ENCODE measurements at places on chromosomes 13 and 19.

- DNase-seq = no peak
Observed at GRCh38 chr19:5891572-5891937, 12.0 kb downstream of the NDUFA11 start.

DNA sequence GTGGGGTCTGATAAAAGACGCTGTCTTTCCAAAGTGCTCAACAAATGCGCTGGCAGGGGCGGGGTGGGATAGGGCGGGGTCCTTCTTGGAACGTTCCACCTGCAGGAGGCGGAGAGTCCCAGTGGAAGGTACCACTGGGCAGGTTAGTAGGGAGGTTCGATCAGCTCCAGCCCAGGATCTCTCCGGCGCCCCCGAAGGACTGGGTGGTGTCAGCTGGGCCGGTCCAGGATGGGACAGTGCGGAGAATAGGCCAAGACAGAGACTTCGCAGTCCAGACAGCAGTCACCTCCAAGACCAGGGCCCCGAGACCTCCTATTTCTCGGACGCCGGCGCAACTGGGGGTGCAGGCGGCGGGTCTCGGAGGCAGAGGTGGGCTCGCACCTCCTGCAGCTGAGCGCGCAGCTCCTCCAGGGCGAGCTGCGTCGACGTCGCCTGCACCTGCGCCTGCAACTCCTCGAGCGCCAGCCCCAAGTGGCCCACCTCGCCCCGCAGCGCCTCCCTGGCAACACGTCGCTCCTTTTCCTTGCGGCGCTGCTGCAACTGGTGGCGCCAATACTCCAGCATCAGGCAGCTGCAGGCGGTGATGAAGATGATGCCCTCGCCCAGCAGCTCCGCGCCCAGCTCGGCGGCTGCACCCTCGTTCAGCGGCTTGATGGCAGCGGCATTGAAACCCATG, 21.6 kb downstream of the VASP start:
- no peak for DNase-seq

- DNase-seq = no peak
Observed at GRCh38 chr13:64314331-64314730, 2898.7 kb upstream of the PCDH20 start.

GRCh38 chr19:45972947-45973540, 621 bp downstream of the NOVA2 start:
- no peak for DNase-seq

DNA sequence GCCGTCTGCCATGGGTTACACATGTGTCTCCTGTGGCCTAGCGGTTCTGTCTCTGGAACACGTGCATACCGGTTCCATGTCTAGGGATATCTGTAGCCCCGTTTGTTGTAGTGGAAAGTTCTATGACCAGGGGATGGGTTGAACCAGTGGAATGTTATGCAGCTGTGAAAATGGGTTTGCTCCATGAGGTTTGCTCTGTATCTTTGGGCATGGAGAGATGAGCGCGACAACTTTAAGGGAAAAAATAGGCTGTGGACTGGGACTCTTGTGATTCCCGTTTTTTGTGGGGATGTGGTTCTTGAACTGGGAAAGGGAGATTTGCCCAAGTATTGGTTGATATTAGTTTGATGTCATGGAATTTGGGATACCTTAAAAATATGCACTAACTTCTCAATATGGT, 120.4 kb downstream of the KDM4B start:
- DNase-seq = no peak

DNA sequence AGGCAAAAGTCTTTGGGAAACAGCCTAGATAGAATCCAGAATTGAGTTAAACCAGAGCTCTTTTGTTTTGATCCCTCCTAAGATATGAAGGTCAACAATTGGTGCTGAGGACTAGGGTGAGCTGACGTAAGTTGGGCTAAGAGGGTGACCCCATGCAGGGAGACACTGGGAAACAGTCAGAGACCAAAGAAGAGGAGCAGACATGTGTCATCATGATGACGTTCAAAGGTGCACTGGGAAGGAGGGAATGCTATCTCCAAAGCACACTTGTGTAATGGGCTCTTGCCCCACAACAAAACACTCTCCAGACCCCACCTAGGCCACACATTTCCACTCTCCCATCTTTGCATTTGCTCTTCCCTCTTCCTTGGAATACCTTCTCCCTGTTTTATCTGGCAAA, 481.4 kb downstream of the COG6 start:
- no peak for DNase-seq

DNA sequence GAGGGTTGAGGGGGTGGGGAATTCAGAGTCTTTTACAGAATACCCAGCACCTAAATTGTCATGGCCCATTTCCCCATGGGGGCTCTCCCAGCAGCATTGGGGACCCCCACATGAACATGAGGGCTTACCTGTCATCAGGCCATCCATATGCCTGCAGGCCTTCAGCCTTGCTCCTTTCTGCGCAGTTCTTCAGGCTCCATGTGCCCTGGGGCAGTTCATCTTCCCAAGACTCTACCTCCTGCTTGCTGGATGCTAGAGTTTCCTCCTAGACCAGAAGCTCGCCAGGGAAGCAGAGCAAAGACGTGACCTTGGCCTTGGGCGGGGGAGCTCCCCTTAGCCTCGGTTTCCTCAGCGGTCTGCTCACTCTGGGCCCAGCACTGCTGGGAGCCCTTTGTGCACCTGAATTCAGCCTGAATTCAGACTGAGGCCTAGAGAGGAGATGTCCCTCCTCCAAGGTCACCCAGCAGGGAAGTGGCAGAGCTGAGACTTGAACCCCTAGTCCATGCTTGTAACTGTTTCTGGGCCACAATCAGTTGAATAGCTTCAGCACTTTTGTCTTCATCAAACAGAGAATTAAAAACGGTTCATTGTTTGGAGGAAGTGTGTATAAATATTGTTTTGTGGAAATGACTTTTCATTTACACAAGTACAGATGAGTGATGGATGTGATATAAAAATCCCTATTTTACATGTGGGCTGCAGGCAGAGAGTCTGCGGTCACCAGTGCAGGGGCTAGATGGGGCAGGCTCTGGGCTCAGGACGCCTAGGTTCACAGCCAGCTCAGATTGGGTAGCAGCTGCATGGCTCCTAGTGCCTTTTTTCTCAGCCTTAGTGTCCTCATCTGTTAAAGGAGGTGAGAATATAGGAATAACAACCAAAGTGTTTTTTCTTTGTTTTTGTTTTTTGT, 9.5 kb downstream of the PPP5C start:
- DNase-seq = no peak

DNA sequence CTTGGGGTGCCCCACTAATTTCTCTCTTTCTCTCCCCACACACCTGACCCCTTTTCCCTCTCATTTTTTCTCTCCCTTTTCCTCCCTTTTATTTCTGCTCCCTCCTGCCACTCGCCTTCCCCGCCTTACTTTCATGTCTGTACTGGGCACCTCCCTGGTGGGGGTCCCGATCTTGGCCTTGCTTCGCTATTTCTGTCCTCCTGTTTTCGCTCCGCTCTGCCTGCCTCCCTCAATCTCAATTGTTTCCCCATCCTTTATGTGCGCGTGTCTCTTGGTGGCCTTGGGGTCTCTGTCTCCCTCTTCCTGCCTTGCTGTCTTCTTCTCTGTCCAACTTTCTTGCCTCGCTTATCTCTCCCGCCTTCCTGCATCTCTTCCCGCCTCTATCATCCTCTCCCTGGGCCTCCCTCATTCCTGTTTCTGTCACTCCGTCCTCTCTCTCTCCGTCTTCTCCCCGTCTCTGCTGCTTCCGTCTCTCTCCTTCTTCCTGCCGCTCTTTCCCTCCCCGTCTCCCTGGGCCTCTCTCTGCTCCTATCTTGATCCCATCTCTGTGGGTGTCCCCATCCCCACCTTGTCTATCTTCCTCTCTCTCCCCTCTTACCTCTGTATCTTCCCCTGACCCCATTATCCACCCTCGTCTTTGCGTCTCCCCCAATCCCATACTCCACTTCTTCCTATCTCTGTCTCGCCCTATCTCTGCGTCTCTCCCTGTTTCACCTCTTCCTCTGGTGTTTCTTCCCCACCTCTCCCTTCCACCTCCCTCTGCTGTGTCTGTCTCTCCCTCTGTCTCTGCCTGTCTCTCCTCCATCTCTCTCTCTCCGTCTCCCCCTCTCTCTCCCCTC, 4.0 kb downstream of the GRIN2D start:
- DNase-seq = peak; percentile 25

DNA sequence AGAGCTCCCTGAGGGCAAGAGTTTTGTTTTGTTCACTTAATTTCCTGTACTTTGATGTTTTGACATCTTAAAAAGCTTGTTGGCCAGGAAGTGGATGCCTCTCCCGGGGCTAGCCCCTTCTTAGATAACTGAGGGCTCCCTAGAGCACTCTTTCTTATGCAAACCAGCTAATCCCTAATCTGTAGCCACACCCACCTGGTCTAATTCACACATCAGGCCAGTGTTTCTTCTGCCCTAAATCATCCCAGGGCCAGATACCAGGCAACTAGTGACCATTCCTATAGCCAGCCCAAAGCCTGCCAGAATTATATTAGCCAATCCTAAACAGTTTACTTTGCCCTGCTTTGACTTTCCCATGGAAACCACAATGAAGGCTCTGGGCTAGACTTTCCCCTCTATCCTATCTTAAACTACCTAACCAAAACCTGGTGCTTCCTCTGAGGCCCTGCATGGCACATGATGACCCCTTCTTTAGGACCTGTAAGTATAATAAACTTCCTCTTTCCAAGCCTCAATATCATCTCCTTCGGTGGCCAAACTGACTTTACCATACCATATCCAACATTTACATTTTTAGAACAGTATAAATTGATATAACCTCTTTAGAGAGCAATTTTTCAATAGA, 24.8 kb downstream of the WBP4 start:
- no peak for DNase-seq

- DNase-seq = no peak
Observed at GRCh38 chr13:73248711-73249580, 190.1 kb downstream of the KLF5 start.

GRCh38 chr13:107296804-107297203, 728.9 kb upstream of the ARGLU1 start:
- DNase-seq = no peak

DNA sequence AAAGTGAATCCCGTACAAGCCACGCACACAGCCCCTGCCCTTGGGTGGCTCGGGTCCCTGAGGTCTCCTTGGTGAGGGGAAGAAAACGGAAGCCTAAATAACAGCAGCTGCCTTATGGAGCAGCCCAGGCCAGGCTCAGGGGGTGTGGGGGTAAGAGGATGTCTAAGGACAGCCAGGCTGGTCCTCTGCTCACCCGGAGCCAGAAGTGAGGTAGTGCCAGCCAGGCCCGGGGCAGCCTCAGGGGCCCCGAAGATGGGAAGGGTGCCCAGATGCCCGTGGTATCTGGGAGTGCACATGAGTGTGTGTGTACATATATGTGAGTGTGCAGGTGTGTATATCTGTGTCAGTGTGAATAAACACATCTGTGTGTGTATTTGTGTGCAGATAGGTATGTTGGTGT, 38.4 kb upstream of the PEPD start:
- DNase-seq = no peak

GRCh38 chr13:110137680-110138009, 169.3 kb downstream of the COL4A1 start:
- DNase-seq = no peak

DNA sequence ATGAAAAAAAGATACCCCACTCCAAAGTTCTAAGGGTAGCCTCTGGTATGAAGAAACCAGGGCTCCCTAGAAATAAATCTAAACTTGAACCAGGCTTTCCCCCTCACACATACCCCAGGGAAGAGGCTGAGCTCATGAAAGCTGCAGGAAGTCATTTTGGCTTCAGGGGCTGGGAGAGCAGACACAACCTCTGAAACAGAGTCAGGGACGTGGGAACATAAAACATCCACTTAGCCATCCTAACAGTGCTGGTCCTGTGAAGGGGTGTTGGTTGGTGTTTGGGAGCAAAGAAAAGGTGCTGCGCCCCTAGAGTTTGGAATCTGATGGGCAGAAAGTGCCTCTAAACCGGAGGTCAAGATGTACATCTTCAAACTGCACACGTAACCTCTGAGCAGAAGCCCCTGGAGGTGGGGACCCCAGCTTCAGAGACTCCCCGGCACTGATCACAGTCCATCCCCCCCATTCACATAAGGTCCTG, 15.8 kb downstream of the RAB3D start:
- no peak for DNase-seq

Data from activated T-cell treated with anti-CD3 and anti-CD28 coated beads, Interleukin-2, amount 50 U/mL, for 48 hours (primary cell).